Uterus (tissue), 4 donors: ENCODE measurements at places on chromosomes 6 and 20.
A peak's percentile ranks its signal among the peaks of the same experiment; 100 is the strongest.

DNA sequence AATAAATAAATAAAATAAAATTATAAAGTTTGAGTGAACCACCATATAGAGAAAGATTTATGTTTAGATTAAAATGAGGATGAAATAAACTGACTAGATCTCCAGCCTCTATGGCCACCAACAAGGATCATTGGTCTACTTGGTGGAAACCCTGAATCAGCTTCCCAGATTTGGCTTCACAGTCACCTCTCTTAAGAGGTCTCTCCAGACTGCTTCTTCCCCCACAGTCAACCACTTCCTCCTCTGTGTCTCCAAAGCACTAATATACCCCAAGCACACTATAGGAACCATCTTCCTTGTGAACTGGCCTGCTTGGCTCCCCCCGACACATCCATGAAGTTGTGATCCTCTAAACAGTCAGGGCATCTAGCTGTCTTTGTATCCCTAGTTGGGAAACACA is 529.6 kb upstream of the RNF217 start:
- DNase-seq: no peak

DNA sequence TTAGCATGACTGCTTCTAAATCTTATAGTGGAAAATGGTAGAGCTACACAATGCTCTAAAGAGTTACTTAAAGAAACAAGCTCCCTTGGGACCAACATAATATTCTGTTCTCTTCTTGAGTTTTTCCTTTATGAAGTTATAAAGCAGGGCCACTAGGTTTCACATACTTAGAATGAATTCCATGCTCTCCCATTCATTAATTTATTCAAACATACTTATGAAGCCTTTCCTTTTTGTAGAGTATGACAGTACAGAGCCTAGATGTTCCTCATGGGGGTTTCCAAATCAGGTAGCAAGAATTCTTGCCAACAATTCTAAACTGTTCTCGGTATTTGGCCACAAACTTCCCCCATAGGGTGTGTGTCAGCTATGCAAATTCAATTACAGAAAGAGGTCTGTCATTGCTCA is 20.6 kb upstream of the FABP7 start:
- no peak for DNase-seq

DNA sequence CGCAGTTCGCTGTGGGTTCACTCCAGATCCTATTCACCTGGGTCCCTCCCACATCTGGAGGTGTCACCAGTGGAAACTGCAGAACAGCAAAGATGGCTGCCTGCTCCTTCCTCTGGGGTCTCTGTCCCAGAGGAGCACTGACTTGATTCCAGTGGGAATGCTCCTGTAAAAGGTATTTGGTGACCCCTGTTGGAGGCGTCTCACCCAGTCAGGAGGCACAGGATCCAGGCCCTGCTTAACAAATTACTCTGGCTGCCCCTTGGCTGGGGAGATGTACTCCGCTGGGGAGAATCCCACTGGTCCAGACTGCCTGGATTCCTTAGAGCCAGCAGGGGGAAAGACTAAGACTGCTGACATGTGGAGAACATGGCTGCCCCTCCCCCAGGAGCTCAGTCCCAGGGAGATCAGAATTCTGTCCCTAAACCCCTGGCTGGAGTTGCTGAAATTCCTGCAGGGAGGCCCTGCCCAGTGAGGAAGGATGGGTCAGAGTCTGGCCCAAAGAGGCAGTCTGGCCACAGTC is 483.0 kb downstream of the CBLN4 start:
- no peak for DNase-seq

DNA sequence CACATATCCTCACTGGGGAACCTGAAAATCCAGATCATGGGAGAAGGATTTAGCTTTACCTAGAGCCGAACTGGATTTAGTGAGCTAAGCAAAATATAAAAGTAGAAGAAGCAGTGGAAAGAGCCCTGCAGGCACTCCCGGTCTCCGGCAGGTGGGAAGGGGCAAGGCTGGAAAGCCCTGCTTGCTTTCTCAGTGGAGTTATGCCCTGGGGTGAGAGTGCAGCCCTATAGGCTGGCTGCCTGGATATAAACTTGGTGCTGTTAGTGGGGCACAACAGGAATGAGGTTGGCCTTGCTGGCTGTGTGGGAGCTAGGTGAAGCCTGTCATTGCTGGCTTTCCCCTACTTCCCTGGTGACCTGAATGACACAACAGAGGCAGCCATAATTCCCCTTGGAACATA is 122.0 kb downstream of the CDK19 start:
- no peak for DNase-seq

DNA sequence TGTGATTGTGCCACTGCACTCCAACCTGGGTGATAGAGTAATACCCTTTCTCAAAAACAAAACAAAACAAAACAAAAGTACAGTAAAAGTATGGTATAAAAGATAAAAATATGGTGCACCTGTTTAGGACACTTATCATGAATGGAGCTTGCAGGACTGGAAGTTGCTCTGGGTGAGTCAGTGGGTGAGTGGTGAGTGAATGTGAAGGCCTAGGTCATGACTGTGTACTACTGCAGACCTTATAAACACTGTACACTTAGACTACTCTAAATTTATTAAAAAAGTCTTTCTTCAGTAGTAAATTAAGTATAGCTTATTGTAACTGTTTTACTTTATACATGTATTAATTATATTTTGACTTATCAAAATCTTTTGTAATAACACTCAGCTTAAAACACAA is 46.0 kb downstream of the ZFP64 start:
- no peak for DNase-seq

DNA sequence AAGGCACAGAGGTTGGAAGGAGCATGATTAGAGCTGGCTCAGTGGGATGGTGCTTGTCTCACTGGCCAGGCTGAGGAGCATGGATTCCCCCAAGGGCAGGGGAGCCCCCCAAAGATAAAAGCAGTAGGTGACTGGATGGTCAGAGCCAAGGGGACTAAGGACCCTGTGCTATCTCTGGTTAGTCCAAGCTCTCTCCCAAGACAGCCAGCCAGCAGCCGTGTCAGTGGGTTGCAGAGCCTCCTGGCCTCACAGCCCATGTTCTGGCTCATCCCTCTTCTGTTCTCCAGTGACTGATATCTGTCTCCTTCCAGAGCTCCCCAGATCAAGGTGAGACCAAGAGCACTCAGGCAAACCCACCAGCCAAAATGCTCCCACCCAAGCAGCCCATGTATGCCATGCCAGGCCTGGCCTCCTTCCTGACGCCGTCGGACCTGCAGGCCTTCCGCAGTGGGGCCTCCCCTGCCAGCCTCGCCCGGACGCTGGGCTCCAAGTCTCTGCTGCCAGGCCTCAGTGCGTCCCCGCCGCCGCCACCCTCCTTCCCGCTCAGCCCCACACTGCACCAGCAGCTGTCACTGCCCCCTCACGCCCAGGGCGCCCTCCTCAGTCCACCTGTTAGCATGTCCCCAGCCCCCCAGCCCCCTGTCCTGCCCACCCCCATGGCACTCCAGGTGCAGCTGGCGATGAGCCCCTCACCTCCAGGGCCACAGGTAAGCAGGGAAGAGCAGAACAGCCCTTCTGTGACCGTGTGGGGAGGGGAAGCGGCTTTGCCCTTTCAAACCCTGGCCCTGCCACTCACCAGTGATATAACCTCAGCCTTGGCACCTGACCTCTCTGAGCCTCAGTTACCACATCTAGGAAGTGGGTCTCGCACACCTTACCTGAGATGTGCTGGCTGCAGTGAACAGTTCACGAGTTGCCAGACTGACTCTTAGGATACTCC is 121.3 kb downstream of the JPH2 start:
- no peak for DNase-seq

GRCh38 chr6:125587666-125588632 is 161.5 kb upstream of the HEY2 start:
- DNase-seq: no peak

DNA sequence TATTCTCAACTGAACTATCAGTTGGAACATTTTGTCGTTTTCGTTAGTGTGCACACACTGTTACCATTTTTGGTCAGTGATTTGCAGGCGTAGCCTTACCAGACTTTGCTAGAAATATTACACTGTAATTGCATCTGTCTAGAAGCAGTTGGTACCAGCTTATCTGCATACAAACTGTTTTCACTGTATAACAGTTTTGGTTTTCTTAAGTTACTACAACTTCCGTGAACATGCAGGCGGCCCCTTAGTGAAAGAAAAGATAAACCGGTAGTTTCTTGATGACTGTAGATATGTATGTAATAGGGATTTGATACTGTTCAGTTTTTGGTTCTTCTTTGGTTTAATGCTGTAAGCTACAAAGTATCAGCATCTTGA is 1.3 kb downstream of the DSTN start:
- no peak for DNase-seq

DNA sequence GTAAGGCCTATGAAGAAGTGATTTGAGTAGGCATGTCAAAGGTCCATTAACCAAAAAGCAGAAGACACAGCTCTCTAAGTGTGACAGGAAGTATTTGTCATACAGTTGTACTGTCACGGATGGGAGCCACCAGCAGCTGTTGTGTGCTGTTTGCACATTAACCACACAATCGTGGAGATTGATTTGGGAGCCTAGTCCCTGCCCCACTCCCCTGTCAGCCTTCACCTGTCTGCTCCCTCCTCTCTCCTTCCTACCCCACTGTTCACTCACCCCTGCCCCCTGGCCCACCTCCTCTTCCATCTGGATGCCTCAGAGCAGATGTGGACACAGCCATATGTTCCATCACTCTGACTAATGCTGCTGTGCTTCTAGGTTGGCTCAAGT is 124.7 kb upstream of the SPACA1 start:
- no peak for DNase-seq

- no peak for DNase-seq
Observed at GRCh38 chr6:145725570-145725969, 9.8 kb downstream of the EPM2A start.

- no peak for DNase-seq
Observed at GRCh38 chr20:49661560-49662329, 51.9 kb downstream of the B4GALT5 start.

- DNase-seq: no peak
Observed at GRCh38 chr20:1423625-1424106, 30.8 kb upstream of the FKBP1A start.

- DNase-seq: peak; percentile 71
Observed at GRCh38 chr20:49384437-49385434, 97.7 kb downstream of the KCNB1 start.

- DNase-seq: no peak
Observed at GRCh38 chr6:32108727-32109113, 418 bp downstream of the TNXB start.

DNA sequence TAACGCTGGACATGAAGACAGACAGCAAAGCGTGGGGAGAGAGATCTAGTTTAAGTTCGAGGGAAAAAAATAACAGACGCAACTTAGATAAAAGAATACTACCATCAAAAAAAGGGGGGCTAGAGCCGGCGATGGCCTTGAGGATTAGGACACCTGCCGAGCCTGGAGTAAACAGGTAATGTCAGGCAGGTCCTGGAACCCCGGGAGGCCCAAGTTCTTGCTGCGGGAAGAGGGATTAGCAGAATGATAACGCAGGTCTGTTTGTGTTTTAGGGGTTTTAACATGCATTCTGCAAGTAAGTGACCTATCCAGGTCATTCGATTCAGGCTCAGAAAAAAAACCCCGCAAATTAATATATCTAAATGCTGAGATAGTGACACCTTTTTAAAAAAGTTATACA is 754 bp upstream of the TMEM170B start:
- no peak for DNase-seq

DNA sequence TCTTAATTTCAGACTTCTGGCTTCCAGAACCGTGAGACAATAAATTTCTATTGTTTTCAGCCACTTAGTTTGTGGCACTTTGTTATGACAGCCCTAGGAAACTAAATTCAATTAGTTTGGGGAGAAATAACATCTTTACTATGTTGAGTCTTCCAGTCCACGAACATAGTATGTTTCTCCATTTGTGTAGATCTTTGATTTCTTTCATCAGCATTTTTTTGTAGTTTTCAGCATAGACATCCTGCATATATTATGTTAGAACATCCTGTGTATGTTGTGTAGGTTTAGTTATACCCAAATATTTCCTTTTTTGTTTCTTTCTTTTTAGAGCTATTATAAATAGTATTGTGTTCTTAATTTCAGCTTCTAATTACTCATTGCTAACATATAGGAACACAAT is 18.0 kb upstream of the HMGA1 start:
- DNase-seq: no peak

- peak; percentile 24 for DNase-seq
Observed at GRCh38 chr6:165573671-165574070, 89.4 kb downstream of the PDE10A start.

GRCh38 chr20:49980140-49981008 is 2.4 kb upstream of the SNAI1 start:
- no peak for DNase-seq

DNA sequence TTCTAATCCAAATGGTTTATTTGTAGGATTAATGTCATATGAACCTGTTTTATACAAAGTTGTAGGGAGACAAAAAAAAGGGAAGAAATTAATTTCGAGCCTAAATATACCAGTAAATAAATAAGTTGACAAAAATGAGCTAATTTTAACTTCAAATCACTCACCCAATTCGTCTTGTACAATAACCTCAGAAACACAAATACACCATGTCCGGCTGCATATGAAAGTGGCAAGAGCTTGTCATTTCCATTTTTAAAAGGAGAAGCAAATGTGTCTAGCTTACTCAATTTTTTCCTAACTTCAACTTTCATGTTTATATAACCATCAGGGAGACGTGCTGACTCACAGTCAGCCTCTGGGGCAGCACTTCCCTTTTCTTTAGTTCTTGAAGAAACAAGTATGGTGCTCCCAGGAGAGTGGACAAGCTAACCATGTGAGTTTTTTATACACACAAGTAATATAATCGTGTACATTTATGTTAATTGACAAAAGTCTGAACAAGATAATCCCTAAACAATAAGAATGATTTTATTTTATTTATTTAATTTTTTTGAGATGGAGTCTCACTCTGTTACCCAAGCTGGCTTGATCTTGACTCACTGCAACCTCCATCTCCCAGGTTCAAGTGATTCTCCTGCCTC is 55.5 kb upstream of the SGK1 start:
- DNase-seq: no peak

GRCh38 chr6:152598901-152599537 is 38.1 kb downstream of the SYNE1 start:
- no peak for DNase-seq

DNA sequence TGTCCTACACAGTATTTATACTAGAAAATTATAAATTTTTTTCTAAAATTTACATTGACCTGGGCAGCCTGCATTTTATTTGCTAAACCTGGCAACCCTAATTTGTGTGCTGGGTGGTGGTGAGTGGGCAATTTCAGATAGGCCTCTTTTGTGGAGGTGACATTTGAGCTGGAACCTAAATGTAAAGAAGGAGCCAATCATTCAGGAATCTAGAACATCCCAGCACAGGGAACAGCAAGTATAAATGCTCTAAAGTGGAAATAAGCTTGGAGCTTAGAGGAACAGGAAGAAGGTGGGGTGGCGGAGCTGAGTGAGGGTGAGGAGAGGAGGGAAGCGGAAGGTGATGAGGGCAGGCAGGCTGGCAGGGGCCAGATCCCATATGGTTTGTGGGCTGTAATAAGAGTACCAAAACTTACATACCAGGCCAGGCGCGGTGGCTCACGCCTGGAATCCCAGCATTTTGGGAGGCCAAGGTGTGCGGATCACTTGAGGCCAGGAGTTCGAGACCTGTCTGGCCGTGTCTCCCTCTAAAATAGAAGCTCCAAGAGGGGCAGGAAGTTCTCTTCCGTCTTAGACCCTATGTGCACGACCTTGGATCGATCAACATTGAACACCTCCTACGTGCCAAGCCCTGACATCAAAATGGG is 549 bp upstream of the CSE1L start:
- no peak for DNase-seq
